ENCODE measurements at places on chromosomes 4 and X. TPM values are rescaled to one million over a fixed set of nuclear protein-coding genes. Genes with fewer than 3 reads are reported as not detected.

GRCh38 chrX:6983207-6983955 is 164.1 kb upstream of the STS start:
- no peak overlapping the region for H3K4me3 ChIP-seq
- no peaks in the 10 kb centered on the region for H3K36me3 ChIP-seq
- no peak overlapping the region for H3K27ac ChIP-seq
- no peaks in the 10 kb centered on the region for H3K4me1 ChIP-seq

RENBP gene
- total RNA-seq: 10.6 TPM

KLHL8 gene
- 6.9 TPM for total RNA-seq

MXD4 gene
- total RNA-seq: 34.9 TPM

DNA sequence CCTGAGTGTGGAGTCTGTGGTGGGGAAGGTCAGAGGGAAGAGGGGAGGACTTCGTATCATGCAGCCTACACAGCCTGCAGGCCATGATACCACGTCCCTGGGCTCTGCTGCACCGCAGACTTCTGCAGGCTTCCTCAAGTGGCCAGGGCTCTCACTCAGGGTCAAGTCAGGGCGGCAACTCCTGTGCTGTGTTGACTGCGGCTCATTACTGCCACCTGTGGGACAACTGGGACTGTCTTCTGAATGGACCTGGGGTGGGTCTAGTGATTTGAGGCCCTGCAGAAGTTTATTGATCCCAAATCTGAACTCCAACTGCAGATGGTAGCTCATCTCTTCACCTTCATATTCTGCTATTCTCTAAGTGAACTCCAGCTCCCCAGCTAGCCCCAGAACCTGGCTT is 167.1 kb downstream of the NSUN7 start:
- no peak overlapping the region for H3K27ac ChIP-seq
- no peaks in the 10 kb centered on the region for H3K27me3 ChIP-seq
- no peak overlapping the region for H3K4me3 ChIP-seq
- no peaks in the 10 kb centered on the region for H3K4me1 ChIP-seq
- no peaks in the 10 kb centered on the region for H3K36me3 ChIP-seq

CT83 gene
- not detected for total RNA-seq

GRCh38 chr4:36056136-36056535 is 188.2 kb downstream of the ARAP2 start:
- no peaks in the 10 kb centered on the region for H3K36me3 ChIP-seq
- H3K4me3 ChIP-seq: no peak overlapping the region
- H3K4me1 ChIP-seq: no peaks in the 10 kb centered on the region
- DNase-seq: no peak

DNA sequence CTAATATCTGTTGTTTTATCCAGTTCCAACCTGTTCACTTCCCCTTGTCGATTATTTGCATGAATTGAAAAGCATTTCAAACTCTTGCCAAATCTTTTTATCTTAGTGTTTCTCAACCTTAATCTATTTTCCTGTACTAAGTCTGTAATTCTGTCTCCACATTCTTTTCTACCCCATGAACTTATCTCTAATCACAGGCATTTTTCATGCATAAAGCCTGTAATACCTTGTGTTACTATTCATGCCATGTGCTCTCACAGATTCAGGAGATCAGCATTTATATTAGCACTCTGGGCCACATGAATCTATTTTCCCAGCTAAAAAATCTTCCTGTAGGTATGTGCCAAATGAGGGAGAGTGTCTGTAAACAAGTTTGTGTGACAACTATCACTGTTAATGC is 1360.9 kb downstream of the STIM2 start:
- H3K27me3 ChIP-seq: no peaks in the 10 kb centered on the region
- H3K4me1 ChIP-seq: no peaks in the 10 kb centered on the region
- DNase-seq: no peak
- no peak overlapping the region for H3K27ac ChIP-seq
- H3K36me3 ChIP-seq: no peaks in the 10 kb centered on the region

Data from right atrium auricular region (tissue), 2 donors.